H9 (cell line): ENCODE measurements at places on chromosomes 5 and 9. TPM values are rescaled to one million over a fixed set of nuclear protein-coding genes. Genes with fewer than 3 reads are reported as not detected.
A peak's percentile ranks its signal among the peaks of the same experiment; 100 is the strongest.

DNA sequence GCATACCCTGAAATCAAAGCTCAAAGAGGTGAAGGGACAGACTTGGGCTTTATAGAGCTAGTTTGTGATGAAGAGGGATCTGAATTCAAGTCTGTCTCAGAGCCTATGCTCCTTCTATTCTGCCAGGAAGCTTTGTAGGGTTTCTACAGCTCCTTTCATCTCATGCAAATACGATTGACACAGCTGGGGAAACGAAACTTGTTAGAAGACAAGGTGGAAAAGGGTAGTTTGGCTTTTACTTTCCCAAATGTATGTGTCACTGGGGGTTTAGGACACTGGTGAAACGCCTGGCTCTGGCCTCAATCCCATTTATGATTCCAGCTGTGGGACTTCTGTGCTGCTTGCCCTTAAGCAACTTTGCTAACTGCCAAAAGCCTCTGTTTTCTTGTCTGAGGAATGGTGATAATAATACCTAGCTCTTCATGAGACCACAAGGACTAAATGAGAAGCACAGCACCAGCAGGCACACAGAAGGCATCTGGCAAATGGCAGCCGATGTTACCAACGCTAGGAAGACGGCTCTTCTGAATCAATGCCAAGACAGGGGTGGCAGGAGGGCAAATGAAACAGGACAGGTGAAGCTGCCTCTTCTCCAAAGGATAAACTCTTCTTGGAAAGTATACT, 70.3 kb upstream of the EQTN start:
- H3K36me3 ChIP-seq = no peaks in the 10 kb centered on the region
- H3K27me3 ChIP-seq = no peaks in the 10 kb centered on the region
- no peak for DNase-seq
- H3K4me1 ChIP-seq = peaks cover 29% of the 10 kb centered on the region

Gene GRIN1
- 2.0 and 2.9 TPM in 2 replicates for total RNA-seq

GRCh38 chr9:130220352-130220751, 45.2 kb upstream of the HMCN2 start:
- H3K4me1 ChIP-seq = no peaks in the 10 kb centered on the region; the same call in 1 of the 2 replicates
- H3K36me3 ChIP-seq = peaks cover 6% of the 10 kb centered on the region; the same call in 2 of the 3 replicates
- no peak overlapping the region for H3K27ac ChIP-seq
- H3K4me3 ChIP-seq = no peak overlapping the region; the same call in 2 of the 3 replicates

DNA sequence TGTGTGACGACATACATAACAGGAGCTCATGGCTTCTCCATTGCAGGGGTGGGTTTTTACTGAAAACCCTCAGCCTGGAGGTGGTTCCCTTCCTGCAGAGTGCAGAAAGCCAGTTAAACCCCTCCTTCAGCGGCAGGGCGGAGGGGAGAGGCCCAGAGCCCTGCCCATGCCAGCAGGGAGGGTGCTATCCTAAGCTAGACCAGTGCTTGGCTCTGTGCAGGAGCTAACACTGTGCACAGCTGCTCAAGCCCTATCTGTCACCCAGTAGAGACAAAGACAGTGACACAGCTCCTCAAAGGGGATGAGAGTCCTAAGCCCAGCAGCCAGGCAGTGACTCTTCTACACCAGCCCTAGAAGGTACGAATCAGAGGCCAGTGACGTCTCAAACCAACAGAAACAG, 70.0 kb upstream of the ZSWIM6 start:
- H3K4me3 ChIP-seq = no peak overlapping the region
- no peak for DNase-seq
- no peaks in the 10 kb centered on the region for H3K27me3 ChIP-seq
- no peaks in the 10 kb centered on the region for H3K4me1 ChIP-seq
- no peaks in the 10 kb centered on the region for H3K36me3 ChIP-seq

- H3K36me3 ChIP-seq = no peaks in the 10 kb centered on the region
- no peak for DNase-seq
- no peaks in the 10 kb centered on the region for H3K27me3 ChIP-seq
- no peak overlapping the region for H3K4me3 ChIP-seq
- no peak overlapping the region for H3K27ac ChIP-seq
Observed at GRCh38 chr9:9820436-9820835, 792.4 kb downstream of the PTPRD start.

DNA sequence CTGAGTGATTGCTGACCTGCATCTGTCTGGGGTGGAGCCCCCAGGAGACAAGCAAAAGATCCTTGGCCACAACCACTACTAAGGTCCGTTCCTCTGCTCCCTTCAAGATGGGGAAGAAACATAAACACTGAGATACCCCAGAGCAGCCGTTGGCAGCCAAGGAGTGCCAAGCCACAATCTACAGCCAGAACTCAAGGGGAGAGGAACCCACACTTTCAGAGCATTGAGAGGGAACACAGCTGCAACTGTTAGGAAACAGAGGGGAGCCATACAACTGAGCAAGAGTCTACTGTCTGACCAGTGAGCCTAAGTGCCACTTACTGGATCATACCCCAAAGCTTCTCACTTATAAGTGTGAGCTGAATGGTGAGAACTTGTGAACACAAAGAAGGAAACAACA, 44.6 kb upstream of the ADRB2 start:
- H3K27me3 ChIP-seq = no peaks in the 10 kb centered on the region
- no peaks in the 10 kb centered on the region for H3K36me3 ChIP-seq
- no peak for DNase-seq
- H3K27ac ChIP-seq = no peak overlapping the region

Gene C9
- not detected in 2 replicates for total RNA-seq

DNA sequence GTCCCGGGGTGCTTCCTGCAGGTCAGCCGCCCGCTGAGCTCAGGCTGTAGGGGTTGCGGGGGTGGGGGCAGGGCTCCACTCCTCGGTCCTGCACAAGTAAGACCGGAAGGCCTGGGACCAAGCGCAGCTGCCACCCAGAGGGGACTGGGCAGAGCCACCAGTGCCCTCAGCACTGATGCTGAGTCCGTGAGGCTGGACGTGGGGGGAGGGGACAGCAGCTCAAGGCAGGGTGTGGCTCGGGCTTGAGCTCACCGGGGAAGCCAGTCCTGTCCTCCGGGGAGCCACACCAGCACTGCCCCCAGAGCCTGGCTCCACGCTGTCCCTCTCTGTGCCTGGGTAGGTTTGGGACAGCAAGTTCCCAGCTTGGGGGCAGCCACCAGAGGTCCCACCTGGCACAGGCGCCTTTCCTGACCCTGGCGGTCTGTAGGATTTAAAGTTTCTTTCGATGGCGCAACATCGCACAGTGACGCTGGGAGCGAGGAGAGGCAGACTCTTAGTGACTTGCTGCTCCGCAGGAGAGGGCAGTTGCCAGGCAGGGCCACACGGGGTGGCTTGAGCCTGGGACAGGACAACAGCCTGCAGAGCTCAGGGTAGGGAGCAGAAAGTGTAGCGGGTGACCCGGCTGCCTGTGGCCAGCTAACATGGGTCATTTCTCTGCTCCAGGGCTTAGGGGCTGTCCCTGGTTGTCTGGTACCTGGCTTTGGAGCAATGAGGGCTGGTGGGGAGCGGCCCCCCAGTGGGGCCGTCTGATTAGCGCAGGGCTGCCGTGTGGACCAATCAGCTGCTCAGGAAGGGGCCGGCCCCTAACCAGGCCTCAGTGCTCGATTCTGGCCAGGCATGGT, 5.7 kb downstream of the LCN1 start:
- DNase-seq = peak; percentile 57
- H3K36me3 ChIP-seq = no peaks in the 10 kb centered on the region
- no peaks in the 10 kb centered on the region for H3K27me3 ChIP-seq
- H3K4me3 ChIP-seq = no peak overlapping the region

- H3K4me1 ChIP-seq = no peaks in the 10 kb centered on the region
- H3K36me3 ChIP-seq = no peaks in the 10 kb centered on the region
- no peak overlapping the region for H3K4me3 ChIP-seq
- no peak for DNase-seq
- H3K27me3 ChIP-seq = no peaks in the 10 kb centered on the region
Observed at GRCh38 chr9:123695386-123695785, 234.5 kb downstream of the DENND1A start.

Gene IL13
- total RNA-seq = not detected in 2 replicates

GRCh38 chr5:142979636-142980035, 209.5 kb downstream of the ARHGAP26 start:
- no peak overlapping the region for H3K27ac ChIP-seq
- H3K4me3 ChIP-seq = no peak overlapping the region
- DNase-seq = peak; percentile 44
- H3K4me1 ChIP-seq = peaks cover 16% of the 10 kb centered on the region; the same call in 1 of the 2 replicates

GRCh38 chr9:128393970-128394369, 22.8 kb downstream of the URM1 start:
- peaks cover 81% of the 10 kb centered on the region for H3K27me3 ChIP-seq
- H3K36me3 ChIP-seq = peaks cover 3% of the 10 kb centered on the region
- no peak for DNase-seq
- H3K4me1 ChIP-seq = no peaks in the 10 kb centered on the region
- peak overlapping the region; percentile 76 for H3K4me3 ChIP-seq

Gene CDKN2A
- 0.35 TPM in 1 of 2 replicates, not detected in the other for total RNA-seq

DNA sequence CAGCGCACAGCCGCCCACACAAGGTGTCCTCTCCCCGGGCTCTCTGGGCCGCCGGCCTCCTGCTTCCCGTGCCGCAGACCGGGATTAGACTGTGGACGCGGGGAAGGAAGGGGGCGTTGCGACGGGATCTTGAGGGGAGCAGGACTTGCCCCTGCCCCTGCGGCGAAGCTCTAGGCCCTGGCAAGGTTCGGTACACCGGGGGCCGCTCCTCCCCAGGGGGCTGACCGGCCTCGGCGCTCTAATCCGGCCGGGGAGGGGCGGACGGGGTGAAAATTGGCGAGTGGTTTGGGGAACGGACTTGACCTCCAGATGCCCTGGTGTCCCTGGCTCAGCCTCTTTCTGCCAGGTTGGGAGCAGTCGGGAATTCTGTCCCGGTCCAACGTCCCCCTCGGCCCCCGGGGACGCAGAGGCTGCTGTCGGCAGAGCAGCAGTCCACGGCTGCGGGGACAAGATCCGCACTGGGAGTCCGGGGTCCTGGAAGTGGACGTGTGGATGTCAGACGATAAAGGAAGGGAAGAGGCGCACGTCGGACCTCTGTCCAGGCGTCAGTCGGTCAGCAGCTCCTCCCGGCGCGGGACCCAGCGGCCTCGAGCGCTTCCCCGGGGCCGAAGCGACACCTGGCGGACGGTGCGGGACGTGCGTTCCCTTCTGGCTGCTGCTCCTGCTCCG, 1.9 kb upstream of the CNTFR start:
- DNase-seq = peak; percentile 89
- H3K27ac ChIP-seq = no peak overlapping the region
- H3K27me3 ChIP-seq = peaks cover 66% of the 10 kb centered on the region
- peaks cover 2% of the 10 kb centered on the region; the same call in 1 of the 3 replicates for H3K36me3 ChIP-seq
- peak overlapping the region; percentile 90 for H3K4me3 ChIP-seq

GRCh38 chr9:137505421-137506140, 44.6 kb downstream of the PNPLA7 start:
- H3K4me3 ChIP-seq = no peak overlapping the region
- no peaks in the 10 kb centered on the region for H3K4me1 ChIP-seq
- DNase-seq = no peak
- peaks cover 4% of the 10 kb centered on the region for H3K36me3 ChIP-seq
- no peak overlapping the region for H3K27ac ChIP-seq
- H3K27me3 ChIP-seq = no peaks in the 10 kb centered on the region

- no peak overlapping the region for H3K27ac ChIP-seq
- H3K4me1 ChIP-seq = no peaks in the 10 kb centered on the region
- H3K27me3 ChIP-seq = no peaks in the 10 kb centered on the region
- no peak for DNase-seq
- H3K36me3 ChIP-seq = 0 out of 2 replicates have a peak, but pooled peaks cover 2% of the 10 kb centered on the region
Observed at GRCh38 chr9:4220346-4220745, 79.5 kb downstream of the GLIS3 start.

Gene IFNA2
- not detected in 2 replicates for total RNA-seq

Gene NUTM2G
- 0.48 and 0.57 TPM in 2 replicates for total RNA-seq

- H3K27ac ChIP-seq = no peak overlapping the region
- H3K36me3 ChIP-seq = no peaks in the 10 kb centered on the region
- H3K4me3 ChIP-seq = no peak overlapping the region
- H3K4me1 ChIP-seq = no peaks in the 10 kb centered on the region
- no peaks in the 10 kb centered on the region for H3K27me3 ChIP-seq
Observed at GRCh38 chr5:178445534-178445933, 144.7 kb downstream of the COL23A1 start.

- no peak overlapping the region for H3K4me3 ChIP-seq
- H3K36me3 ChIP-seq = no peaks in the 10 kb centered on the region
- no peak overlapping the region for H3K27ac ChIP-seq
Observed at GRCh38 chr9:108552459-108553040, 303.2 kb downstream of the ACTL7B start.

Gene MAP1B
- total RNA-seq = 67.1 and 67.5 TPM in 2 replicates

DNA sequence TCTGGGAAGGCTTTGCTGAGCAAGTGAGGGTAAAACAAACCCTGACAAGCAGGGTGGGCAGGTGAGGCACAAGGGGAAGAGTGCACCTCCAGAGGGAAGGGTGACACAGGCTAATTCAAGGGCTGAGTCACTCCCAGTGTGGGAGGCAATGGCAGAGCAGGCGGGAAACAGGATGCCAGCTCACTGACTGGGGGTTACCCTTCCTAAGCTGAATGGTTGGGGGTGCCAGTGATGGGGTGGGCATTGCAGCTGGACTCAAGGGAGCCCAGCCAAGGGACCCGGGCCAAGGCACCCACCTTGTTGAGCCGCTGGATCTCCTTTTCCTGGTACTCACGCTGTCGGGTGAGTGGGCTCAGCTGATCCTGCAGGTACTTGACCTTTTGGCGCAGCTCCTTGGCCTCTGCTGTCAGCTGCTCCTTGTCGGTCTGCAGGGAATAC, 18.4 kb downstream of the GPX3 start:
- peaks cover 30% of the 10 kb centered on the region for H3K36me3 ChIP-seq
- no peak overlapping the region for H3K27ac ChIP-seq
- no peak overlapping the region for H3K4me3 ChIP-seq
- H3K4me1 ChIP-seq = no peaks in the 10 kb centered on the region; the same call in 1 of the 2 replicates
- H3K27me3 ChIP-seq = no peaks in the 10 kb centered on the region

DNA sequence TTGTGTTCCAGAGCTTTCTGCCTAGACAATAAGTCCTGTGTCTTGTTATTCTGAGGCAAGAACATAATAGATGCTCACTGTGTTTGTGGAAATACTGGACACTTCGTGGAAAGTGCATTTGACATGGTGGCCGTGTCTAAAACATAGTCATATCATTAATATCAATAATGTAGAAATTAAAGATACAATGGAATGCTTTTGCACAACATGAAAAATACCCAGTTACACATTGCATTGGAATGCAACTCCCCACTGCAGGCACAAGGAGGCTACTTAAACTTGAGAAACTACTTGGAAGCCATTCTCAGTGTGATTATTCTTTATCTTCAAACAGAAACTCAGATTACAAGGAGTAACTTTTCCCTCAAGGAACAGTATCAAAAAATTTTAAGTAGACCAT, 145.3 kb upstream of the ZNF462 start:
- H3K4me3 ChIP-seq = no peak overlapping the region
- H3K4me1 ChIP-seq = peaks cover 7% of the 10 kb centered on the region; the same call in 1 of the 2 replicates
- H3K27ac ChIP-seq = no peak overlapping the region
- DNase-seq = no peak
- no peaks in the 10 kb centered on the region for H3K36me3 ChIP-seq

Gene SEMA6A
- 335 and 354 TPM in 2 replicates for total RNA-seq
